Germinal center (tissue), 1 donor: ENCODE measurements at places on chromosomes 11 and 22.

DNA sequence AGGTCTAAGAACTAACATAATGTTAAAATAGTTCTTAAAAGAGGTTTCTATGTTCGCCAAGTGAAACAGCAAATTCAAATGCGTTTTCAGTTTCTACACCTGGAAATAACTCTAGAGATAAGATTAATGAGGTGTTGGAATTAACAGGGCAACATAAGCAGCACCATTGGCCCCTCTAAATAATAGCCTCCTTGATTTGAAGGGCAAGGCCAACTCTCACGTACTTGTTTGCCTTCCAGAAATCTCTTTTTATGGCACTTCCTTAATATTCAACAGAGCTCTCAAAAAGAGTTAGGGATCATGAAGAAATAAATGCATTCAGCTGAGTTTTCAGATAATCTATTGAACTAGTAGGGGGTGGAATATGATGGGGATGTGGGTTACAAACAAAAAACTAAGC is 80.9 kb downstream of the AASDHPPT start:
- no peak for DNase-seq

- DNase-seq: no peak
Observed at GRCh38 chr11:133386262-133386661, 146.0 kb downstream of the OPCML start.

DNA sequence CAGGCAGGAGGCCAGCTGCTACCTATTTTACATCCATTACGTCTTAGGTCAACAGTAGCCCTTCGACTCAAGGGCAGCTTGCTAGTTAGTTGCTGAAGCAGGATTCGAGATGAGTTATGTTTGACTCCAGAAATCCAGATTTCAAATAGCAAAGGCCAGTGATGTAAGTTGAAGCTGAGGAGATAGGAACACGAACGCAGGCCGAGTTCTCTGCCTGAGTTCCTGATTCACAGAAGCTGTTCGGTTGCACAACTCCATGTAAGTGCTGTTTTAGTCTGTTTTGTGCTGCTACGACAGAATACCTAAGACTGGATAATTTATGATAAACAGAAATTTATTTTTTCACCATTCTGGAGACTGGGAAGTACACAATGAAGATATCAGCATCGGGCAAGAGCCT is 111.2 kb downstream of the SLC1A2 start:
- DNase-seq: no peak

DNA sequence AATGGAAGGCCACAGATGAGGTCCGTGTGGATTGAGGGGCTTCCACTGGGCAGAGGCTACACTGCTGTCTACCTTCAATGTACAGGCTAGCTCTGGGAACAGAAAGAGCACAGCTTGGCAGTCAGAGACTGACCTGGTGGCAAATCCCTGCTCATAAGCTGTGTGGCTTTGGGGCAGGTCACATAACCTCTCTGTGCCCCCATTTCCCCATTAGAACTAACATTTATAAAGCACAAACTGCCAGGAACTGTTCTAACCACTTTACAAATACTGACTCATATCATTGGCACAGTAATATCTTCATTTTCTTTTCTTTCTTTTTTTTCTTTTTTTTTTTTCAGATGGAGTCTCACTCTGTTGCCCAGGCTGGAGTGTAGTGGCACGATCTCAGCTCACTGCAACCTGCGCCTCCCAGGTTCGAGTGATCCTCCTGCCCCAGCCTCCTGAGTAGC is 3.1 kb downstream of the FOSL1 start:
- no peak for DNase-seq

DNA sequence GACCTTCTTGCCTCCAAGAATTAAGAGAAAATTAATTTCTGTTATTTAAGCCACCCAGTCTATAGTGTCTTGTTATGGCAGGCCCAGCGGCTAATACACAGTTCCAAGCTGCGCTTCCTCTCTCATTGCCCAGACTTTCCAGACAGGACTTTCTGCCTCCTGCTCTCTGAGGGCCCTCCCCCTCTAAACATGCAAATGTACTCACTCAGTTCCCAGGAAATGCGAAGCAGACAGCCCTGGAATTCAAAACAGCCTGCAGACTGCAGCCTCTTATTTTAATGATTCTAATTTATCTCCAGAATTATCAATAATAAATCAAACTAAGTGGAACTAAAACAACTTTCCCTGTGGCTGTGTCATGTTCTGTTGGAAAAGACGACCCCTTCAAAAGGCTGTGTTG is 115.5 kb upstream of the ISX start:
- no peak for DNase-seq

- no peak for DNase-seq
Observed at GRCh38 chr11:14522245-14522644, 2.1 kb upstream of the PSMA1 start.

GRCh38 chr22:30439836-30440235 is 14.3 kb downstream of the MTFP1 start:
- no peak for DNase-seq

- DNase-seq: peak; percentile 39
Observed at GRCh38 chr11:8168485-8169257, at the start of gene RIC3. Gene RIC3, minus strand, starts transcription at chr11:8169025. Its CDS starts 36 bp downstream, at chr11:8168989.

GRCh38 chr11:112524798-112525197 is 264.1 kb upstream of the PLET1 start:
- DNase-seq: no peak

DNA sequence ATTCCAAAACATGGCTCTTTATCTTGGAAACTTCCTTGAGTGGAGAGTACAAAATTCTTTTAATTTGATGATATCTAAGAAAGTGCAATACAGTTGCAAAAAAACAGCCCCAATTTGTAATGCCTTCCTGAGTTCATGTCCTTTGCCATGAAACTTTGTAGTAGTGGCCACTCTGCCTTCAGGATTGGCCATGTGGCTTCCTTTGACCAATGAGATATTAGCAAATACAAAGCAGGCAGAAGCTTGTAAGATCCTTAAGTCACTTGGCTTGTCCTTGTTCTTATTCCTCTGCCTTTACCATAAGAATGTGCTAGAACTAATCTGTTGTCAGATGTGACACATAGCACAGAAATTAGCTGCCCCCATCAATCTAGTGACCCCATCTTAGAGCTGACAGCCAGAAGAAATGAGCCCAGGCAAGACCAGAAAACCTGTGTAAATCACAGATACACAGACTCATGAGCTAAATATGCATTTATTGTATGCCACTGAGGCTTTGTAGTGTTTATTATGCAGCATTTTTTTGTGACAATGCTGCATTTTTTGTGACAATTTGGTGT is 29.8 kb upstream of the BLID start:
- DNase-seq: no peak

- no peak for DNase-seq
Observed at GRCh38 chr11:34341931-34342533, 15.8 kb downstream of the ABTB2 start.

- DNase-seq: no peak
Observed at GRCh38 chr11:13347901-13348300, 70.3 kb downstream of the BMAL1 start.

GRCh38 chr11:79263001-79263400 is 177.8 kb downstream of the TENM4 start:
- DNase-seq: no peak
